ENCODE measurements at places on chromosomes 5 and 9. TPM values are rescaled to one million over a fixed set of nuclear protein-coding genes. Genes with fewer than 3 reads are reported as not detected.
A peak's percentile ranks its signal among the peaks of the same experiment; 100 is the strongest.

Gene BASP1
- 126 TPM for total RNA-seq

Gene QRFP
- not detected for total RNA-seq

DNA sequence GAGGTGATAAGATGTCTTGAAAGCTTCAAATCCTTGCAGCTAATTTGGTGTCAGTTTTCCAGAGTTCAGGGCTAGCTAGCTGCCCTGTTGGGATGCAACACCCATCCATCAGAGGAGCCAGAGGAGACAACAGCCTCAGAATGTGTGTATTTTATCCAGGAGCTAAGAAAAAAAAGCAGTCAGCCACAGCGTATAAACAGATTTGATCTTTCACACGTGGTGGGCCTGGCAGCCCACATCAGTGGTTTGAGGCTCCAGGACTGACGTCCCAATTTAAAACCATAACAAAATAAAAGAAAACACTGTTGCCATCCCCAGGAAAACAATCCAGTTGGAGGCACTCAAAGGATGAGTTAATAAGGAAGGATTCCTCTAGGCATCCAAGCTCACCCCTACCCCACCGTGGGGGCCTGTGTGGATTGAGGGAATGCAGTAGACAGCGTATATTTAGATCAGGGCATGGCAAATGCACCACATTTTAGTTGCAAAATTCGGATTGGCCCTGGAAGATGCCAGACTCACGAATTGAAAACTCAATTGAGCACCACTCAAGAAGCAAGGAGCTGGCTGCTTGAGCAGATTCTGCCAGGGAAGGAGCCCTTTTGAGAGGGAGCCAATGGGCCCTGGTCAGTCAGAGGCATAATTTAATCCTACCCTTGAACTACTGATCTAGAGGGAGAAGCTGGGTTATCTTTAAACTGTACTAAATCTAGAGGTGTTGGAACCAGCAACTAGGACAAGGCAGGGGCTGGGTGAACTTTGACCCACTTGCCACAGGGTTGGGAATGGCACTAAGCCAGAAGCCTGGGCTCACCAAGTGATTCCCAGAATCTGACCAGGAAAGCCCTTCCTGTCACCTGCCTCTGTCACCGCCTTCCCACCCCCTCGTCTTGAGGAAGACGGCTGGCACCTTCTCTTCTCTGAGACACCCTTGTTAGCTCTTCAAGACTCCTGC is 17.5 kb downstream of the ADRA1B start:
- DNase-seq, result no peak

DNA sequence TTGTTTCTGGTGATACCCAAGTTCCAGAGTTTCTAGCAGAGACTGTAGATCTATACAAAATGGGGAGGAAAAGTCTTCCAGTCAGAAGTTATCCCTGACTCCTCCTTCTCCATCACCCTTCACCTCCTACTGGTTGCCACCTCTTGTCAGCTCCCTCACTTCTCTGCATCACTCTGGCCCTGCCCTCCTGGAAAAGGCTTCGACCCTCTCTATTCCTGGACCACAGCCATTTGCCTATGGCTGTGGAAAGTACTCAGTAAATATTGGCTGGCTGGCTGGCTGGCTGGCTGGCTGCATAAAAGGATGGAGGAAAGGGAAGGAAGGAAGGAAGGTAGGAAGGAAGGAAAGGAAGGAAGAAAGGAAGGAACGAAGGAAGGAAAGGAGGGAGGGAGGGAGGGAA is 32.7 kb upstream of the ABCA1 start:
- no peak for DNase-seq

Gene DPH7
- total RNA-seq, result 22.5 TPM

- DNase-seq, result peak; percentile 28
Measured at GRCh38 chr9:95499046-95499676, 17.6 kb downstream of the PTCH1 start.

Gene FRMD3
- 0.86 TPM for total RNA-seq

GRCh38 chr5:142901476-142902185 is 131.5 kb downstream of the ARHGAP26 start:
- no peak for DNase-seq

DNA sequence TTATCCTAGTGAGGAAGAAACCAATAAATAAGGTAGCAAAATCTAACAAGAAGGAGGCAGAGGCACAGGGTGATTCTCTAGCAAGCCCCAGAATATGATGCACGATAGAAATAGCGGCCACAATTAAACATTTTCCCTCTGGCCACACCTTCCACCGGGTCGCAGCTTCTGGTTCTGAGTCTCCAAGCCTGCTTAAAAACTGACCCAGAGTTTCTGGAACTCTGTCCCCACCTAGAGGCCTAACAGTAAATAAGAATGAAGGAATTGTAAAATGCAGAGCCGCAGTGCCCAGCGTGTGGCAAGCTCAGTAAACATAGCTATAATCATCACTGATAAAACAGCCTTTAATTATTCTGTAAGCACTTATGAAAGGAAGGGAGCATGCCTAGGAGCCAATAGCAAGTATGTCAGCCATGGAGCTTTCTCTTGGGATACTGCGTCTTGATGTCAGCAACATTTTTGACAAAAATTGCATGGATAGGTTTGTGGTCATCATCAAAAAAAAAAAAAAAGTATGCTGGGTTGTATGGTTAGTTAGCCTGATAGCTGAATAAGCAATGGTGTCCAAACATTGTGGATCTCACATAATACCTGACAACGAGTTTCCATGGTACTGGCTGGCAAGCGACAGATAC is 465.5 kb downstream of the DNAH5 start:
- DNase-seq, result peak; percentile 6

GRCh38 chr5:44809956-44810420 is 1.2 kb downstream of the MRPS30 start:
- DNase-seq, result no peak

Gene HCN1
- total RNA-seq, result under 0.01 TPM

Gene PCDHA5
- under 0.01 TPM for total RNA-seq

- no peak for DNase-seq
Measured at GRCh38 chr5:27275345-27275744, 237.0 kb upstream of the CDH9 start.

DNA sequence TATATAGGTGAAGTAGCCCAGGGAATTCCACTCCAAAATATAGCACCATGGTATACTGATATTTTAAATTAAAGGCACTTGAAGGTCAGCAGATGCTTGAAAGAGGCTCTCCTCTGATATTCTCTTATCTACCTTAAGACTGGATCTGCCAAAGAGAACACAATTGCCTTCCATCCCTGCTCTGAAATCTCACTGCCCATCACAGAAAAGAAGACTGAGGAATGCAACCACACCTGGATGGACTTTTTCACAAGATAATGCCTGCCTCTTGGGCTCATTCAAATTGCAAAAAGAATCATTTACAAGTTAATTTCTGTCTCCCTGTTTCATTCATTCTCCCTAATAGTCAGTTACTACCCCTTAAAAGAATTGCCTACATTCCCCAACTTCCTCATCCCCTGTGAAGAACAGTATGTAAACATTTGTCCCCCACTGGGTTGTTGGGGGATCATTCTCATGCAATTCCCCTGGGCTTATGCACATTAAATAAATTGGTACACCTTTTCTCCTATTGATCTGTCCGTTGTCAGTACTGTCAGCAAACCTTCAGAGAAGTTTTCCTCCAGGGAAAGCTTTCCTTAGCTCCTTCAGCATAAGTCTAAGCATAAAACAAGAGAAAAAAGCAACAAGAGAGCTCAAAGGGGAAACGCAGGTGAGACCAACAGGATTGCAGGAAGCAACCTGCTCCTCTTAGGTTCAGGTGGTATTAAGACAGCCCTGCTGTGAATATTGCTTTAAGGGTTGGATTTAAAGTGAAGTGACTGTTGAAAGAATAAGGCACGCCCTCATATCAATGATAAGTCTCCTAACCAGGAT is 171.4 kb upstream of the SLC30A5 start:
- DNase-seq, result no peak

Gene SPATA31A1
- not detected for total RNA-seq

DNA sequence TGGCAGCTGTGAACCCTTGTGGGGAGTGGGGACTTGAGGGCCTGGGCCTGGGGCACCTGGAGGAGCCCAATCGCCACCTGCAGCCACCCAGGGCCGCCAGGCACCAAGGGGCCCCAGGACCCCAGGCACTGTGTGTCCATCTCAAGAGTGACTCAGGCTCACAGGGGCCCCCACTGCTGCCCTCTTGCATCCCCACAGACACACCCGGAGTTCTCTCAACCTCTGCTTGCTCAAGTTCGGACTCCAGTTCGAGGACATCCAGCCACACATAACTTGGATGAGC is 51.9 kb downstream of the MRPL36 start:
- DNase-seq, result no peak

Gene ZMAT2
- 47.1 TPM for total RNA-seq

GRCh38 chr5:168837852-168838251 is 258.7 kb upstream of the PANK3 start:
- no peak for DNase-seq

- DNase-seq, result peak; percentile 42
Measured at GRCh38 chr5:131628990-131629389, 6.0 kb downstream of the RAPGEF6 start.

DNA sequence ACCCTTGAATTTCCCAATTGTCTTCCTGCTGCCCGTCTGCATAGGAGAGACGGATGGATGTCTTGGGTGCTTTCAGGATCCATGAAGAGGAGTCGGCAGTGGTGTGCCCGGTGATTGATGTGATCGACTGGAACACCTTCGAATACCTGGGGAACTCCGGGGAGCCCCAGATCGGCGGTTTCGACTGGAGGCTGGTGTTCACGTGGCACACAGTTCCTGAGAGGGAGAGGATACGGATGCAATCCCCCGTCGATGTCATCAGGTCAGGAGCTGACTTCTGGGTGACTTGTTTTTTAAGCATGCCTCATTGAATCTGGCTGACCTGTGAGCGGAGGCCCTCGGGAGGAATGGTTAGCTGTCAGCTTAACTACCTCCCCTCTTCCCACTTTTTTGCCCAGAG is 24.2 kb downstream of the GALNT12 start:
- no peak for DNase-seq

Gene PCDHB8
- under 0.01 TPM for total RNA-seq

- DNase-seq, result peak; percentile 78
Measured at GRCh38 chr5:14316471-14316870, 173.3 kb downstream of the TRIO start.

GRCh38 chr5:160269017-160269416 is 39.7 kb downstream of the FABP6 start:
- peak; percentile 90 for DNase-seq

DNA sequence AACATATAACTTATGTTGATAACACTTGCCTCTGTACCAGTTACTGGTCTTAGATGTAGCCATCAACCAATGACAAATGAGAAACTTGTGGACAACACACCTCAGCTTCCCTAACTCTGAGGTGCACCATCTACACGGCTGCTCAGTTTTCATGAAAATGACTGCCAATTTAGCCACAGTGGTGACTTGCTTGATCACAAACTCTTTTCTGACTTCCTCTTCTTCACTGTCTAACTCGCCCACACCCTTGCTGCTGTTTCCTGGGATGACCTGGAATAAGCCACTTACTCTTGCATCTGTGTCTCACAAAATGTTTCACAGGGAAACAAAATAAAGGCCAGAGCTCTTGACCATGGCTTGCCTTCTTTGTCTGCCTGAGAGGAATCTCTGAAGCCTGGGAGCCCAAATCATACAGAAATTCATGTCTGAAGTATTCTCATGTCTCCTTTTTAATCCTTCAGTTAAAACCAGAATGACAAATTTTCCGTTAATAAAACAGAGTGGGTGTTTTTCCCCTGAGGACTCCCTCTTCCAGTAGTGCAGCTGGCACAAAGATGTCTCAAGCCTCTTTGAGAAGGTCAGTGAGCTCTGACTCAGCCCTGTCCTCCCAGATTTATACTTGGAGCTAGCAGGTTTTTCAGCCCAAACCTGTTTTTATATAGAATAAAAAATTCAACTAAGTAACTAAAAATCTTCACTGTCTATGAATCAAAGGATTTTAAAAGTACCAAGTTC is 126.5 kb upstream of the PAM start:
- DNase-seq, result peak; percentile 42

DNA sequence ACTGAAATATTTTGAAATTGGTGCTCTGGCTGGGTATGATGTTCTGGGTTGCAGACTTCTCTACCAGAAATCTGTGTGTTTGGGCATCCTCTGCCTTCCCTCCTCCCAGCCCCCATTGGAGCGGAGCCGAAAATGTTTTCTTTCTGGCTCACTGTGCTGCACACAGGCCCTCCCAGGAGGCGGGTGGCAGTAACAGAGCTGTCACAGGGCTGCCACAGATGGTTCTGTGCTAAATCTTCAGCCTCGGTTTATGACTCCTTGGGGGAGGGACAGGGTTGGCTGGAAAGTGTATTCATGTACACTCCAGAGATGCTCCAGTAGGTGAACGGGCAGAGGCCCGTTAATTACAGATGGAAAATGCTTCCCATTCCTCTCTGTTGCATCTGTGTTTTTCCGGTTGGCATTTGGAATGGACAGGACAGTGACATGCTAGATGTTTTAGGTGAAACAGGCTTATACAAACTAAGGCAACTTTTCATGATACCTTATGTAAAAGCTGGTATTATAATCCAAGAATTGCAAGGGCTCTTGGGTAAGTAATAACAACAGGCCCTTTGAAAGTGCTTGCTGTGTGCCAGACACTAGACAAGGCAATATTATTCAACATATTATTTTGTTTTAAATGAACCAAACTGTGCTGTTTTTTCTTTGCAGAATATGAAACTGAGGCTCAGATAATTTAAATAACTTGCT is 180.2 kb downstream of the ADCY2 start:
- DNase-seq, result no peak

DNA sequence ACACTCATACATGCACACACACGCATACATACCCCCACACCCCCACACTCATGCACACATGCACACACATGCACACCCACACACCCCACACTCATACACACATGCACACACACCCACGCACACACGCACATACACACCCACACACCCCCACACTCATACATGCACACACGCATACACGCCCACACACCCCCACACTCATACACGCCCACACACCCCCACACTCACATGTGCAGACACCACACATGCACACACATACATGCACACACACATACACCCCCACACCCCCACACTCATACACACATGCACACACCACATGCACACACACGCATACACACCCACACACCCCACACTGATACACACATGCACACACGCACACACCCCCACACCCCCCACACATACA is 118.3 kb downstream of the COL5A1 start:
- DNase-seq, result no peak

Gene IFNA7
- not detected for total RNA-seq

DNA sequence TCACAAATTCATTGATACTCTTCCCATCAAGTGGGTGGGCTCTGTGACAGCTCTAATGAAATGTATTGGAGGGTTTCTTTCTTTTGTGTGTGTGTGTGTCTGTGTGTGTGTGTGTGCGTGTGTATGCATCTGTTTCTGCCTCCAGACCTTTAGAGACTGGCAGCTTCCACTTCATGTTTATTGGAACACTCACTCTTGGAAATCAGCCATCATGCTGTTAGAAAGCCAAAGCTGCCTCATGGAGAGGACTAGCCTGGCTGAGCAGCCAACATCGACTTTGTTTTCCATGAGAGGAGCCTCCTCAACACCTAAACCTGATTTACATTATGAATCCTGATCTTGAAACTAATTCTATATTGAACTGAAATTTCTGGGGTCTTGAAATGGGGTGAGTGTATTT is 128.5 kb upstream of the FAM174A start:
- DNase-seq, result no peak

GRCh38 chr9:70411121-70411929 is 3.1 kb downstream of the KLF9 start:
- peak; percentile 87 for DNase-seq
